ENCODE measurements at places on chromosomes 2 and 18.

DNA sequence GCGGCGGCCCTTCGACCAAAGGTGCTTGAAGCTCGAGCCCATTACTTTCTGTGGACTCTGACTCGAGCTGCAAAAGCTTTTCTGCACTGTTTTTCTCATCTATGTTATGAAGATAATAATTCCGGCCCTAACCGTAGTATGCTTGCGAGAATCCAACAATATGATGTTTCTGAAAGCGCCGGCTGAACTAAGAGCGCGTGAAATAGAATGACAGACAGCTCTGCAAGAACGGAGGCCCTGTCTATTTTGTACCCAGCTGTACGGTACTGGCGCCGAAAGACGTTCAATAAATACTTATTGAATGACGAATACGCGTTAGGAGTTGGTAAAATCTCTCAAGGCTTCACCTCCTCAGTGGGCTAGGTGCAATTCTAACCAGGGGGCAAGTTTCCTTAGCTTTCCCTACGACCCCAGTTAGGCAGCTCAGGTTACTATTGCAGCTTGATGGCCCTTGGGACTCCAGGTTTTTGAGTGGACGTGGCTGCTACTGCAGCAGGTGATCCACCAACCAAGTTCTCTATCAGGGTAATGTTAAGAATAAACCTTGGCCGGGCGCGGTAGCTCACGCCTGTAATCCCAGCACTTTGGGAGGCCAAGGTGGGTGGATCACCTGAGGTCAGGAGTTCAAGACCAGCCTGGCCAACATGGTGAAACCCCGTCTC lies 570 bp downstream of the SCRN3 start:
- no peak for DNase-seq

DNA sequence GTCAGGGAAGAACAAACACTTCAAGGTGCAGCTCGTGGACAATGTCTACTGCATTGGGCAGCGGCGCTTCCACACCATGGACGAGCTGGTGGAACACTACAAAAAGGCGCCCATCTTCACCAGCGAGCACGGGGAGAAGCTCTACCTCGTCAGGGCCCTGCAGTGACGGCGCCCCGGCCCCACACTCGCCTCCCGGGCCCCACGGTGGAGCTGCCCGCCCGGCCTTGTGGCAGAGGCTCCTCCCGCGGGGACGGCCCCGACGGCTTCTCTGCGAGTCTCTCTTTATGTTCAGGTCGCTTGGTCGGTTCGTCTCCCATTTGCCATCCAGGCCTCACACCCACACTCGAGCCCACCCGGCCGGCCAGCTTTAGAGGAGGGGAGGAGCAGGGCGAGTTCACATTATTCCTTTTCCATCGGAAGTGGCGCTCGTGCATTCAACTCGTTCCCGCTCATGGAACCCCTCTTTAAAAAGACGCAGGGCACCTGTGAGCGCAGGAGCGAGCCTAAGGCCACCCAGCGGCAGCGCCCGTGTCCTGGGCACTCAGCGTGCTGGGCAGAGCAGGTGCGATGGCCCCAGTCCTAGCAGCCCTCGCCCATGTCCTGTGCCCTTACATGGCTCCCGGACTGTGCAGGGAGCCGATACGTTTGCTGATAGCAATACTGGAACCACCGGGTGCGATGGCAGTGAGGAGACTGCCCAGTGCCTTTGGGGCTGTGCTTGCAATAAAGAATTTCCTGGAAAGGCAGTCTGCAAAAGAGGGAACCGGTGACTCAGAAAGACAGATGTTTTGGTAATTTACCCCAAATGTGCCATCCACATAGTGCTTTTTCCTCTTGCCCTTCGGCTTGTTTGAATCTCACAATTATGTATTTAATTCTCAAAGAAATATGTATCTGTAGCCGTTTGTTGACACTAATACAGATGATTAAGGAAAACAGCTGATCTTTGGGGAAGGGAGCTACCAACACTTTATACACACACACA lies 148.6 kb downstream of the NCK2 start:
- no peak for DNase-seq

- no peak for DNase-seq
These were observed 563.9 kb downstream of the DCC start for GRCh38 chr18:52903857-52904256.

- DNase-seq: no peak
These were observed 71.2 kb upstream of the CNTNAP5 start for GRCh38 chr2:123953846-123954245.

DNA sequence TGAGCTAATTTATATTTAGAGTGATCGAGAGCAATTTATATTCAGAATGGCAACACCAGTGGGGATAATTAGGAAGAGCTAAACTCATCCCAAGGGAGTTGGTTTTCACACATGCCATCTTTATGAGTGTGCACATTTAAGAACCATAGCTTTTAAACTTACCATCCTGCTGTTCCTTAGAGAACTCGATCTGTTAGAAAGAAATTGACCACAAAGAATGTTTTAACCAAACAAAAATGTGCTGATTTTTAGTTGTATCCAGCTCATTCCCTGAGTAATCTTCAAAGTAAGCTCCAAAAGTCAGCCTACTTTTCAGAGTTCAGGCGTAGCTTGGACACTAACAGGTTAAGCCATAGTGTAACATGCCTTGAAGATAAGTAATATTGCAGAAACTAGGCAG lies 12.6 kb downstream of the MYL1 start:
- no peak for DNase-seq

GRCh38 chr2:42340045-42340937 lies 20.7 kb downstream of the COX7A2L start:
- no peak for DNase-seq

DNA sequence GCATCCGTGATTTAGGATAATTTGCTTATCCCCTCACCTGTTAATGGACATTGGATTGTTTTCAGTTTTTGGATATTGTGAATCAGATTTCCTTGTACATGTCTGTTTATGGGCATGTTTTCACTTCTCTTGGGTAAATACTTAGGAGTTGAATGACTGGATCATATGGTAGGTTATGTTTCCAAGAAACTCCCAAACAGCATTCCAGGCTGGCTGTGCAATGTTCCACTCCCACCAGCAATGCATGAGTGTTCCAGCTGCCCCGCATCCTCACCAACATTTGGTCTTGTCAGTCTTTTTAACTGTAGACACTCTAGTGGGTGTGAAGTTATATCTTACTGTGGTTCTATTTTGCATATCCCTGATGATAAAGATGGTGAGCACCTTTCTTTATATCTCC lies 8.9 kb upstream of the LRRFIP1 start:
- DNase-seq: no peak

DNA sequence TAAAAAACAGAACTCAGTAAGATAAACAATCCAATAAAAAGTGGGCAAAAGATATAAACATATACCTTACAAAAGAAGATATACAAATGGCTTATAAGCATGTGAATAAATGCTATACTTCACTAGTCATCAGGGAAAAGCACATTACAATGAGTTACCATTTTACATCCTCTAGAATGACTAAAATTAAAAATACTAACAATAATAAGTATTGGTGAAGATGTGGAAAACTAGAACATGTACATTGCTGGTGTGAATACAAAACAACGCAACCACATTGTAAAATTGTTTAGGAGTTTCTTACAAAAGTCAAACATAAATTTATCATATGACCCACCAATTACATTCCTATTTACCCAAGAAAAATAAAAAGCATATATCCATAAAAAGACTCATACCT lies 80.1 kb downstream of the SPIRE1 start:
- no peak for DNase-seq

- no peak for DNase-seq
These were observed 53.1 kb downstream of the DYSF start for GRCh38 chr2:71506222-71507153.

- no peak for DNase-seq
These were observed 213.8 kb downstream of the BCL2 start for GRCh38 chr18:63105636-63106316.

DNA sequence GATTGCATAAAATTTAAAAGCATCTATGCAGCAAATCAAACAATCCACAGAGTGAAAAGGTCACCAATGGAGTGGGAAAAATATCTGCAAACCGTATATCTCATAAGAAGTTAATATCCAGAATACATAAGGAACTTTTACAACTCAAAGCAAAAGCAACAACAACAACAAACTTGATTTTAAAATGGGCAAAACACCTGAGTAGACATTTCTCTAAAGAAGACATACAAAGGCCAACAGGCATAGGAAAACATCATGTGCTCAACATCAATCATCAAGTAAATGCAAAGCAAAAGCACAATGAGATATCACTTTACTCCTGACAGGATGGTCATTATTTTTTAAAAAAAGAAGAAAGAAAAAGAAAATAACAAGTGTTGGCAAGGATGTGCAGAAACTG lies 38.1 kb downstream of the TMEM247 start:
- DNase-seq: no peak

DNA sequence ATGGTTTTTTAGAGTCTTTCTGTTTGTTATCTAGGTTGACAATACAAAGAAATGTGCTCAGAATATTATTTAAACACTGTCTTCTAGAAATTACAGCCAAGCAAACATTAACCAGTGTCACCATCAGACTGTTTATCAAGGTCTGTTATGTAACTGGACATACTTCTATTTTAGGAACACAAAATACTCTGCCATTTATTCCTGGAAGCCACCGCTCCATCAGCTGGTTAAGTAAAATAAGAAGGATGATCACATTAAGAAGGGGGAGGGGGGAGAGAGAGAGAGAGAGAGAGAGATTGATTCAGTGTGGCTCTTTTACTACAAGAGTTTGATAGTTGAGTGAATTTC lies 47.9 kb downstream of the MBP start:
- no peak for DNase-seq

- no peak for DNase-seq
These were observed 320.1 kb downstream of the SLC4A3 start for GRCh38 chr2:219947575-219947974.

DNA sequence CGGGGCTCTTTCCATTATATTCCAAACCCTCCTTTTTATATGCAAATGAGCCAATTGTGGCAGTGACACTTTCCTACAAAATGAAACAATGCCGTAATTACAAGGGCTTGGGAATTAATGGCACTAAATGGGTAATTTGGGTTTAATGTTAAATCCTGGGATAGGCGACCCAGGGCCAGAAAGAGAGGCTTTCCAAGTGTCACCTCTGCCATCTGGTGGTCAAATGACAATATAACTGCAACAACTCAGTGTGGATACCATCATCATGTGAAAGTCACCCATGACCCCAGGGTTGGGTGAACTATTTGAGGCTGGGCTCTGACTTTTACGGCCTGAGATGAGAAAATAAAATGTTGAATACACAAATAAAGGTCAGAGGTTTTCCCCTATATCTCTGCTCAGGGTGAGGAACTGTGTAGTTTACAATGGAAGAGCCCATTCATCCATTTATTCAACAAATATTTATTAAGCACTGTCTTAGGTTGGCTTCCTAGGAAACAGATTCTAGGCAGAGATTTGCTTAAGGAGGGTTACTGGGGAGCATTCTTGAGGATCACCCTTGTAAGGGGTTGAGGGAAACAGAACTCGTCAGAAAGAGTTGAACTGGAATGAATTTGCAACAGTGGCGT lies 13.6 kb upstream of the THADA start:
- peak; percentile 63 for DNase-seq

DNA sequence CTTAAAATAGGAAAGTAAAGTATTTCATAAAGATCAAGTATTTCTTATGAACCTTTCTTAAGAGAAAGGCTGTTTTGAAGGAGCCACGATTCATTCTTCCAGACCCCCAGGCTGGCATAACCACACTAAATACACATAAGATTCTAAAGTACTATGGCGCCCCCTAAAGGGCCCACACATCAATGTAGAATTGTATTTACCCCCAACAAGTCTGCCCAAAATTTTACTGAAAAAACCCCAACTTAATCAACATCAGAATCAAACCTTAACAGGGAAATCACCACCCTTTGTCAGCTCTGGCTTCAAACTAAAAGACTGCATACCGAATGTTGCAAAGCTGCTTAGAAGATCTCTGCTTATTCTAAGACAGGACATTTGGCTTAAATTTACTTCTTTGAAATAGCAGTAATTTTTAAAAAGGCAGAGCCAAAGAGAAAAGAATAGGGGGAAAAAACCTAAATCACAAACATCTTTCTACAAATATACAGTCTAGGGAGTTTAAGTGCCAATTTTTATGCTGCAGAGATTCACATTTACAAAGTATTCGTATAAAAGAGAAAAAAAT lies 20.4 kb upstream of the BCL2 start:
- DNase-seq: peak; percentile 55

DNA sequence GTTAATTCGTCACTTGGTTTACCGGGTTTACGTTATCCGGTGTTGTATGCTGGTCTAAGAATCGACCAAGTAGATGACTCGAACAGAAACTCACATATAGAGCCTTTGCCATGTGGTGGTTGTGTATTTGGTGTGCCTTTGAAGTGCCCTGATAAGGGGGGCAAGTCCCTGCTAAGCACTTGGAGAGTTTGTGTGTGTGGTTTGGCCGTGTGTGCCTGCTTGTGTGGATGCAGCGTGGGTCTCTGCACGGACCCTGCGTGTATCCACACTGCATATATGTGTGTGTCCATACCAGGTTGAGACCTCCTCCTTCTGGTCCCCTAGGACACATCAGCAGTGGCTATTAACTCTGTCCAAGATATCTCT lies 2.4 kb upstream of the CELF4 start:
- DNase-seq: no peak

DNA sequence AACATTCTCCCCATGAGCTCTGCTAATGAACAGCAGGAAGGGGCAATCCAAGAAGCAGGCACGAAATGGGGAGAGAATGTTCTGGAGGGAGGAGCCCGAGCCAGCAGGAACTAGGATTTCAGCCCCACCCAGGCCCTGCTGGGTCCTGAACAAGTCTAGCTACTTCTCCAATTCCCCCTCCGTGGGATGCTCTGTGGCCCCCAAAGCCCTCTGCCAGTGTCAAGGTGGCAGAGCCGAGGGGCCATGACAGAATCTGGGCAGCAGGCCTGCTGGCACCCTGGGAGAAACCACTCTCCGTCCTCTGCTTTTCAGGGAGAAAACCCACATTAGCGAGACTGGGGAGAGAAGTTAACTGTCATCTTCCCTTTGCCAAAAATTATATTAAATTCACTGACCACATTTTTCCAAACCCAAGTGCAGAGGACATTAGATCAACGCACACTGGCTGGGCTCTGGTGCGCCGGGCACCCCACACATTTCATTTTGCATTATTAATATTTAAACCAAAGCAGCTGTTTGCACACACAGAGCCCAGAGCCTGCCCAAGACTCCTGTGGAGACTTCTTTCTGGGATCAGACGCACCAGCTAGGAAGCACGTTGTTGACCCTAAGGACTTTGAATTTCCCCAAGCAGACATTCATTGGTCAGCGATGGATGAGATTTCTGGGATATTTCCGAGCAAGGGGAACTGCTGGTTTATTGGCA lies 80.2 kb upstream of the PKDCC start:
- DNase-seq: no peak

GRCh38 chr18:24354278-24354677 lies 43.3 kb downstream of the OSBPL1A start:
- DNase-seq: no peak

- no peak for DNase-seq
These were observed 85.9 kb downstream of the APOB start for GRCh38 chr2:20957788-20958525.
